H1 (cell line): ENCODE measurements at places on chromosomes 3 and 15.

- no peak for DNase-seq
Observed at GRCh38 chr15:60706145-60706544, 227.2 kb upstream of the ICE2 start.

GRCh38 chr3:125213364-125213755, 812 bp upstream of the SLC12A8 start:
- DNase-seq, result no peak

- no peak for DNase-seq
Observed at GRCh38 chr15:78347586-78348543, 7.7 kb downstream of the CRABP1 start.

DNA sequence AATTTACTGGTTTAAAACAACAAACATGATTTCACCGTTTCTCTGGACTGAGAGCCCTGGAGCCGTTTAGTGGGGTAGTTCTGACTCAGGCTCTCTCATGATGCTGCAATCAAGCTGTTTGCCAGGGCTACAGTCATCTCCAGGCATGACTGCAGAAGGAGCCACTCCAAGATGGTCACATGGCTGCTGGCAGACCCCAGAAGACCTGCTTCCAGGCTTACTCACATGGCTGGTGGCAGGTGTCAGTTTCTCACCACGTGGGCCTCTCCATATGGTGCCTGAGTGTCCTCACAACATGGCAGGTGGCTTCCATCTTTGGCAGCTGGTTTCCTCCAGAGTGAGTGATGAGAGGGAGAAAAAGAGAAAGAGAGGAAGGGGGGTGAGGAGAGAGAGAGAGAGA, 378.3 kb upstream of the RGMA start:
- no peak for DNase-seq

DNA sequence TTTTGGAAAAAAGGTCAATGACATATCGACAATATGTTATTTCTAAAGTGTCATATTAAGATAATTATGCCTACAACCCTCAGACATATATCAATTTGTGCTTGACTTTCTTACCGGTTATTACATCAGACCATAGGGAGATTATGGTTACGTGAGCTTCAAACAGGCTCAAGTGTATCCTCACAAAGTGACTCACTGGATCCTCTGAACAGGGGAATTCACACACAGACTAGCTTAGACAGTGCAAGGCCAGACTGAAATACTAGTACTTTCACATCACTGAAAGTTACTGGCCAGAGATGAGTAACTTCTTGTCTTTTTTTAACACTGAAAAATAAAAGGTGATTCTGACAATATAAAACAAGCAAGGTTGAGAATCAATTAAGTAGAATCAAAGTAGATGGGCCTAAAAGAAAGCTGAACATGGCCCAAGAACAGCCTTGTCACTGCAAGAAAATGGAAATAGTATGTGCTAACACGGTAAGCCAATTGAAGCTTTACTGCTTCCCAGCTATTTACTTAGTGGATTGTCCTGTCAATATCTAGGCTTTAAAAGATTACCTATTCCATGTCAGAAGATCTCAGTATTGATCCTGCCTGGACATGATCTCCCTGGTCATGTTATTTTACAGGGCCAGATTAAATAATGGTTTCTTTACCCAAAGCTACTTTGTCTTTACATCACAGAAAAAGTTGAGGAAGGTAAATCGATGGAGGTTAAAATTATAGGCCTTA, 848.6 kb downstream of the ROBO1 start:
- no peak for DNase-seq

GRCh38 chr3:46489875-46490274, 7.9 kb upstream of the RTP3 start:
- no peak for DNase-seq

DNA sequence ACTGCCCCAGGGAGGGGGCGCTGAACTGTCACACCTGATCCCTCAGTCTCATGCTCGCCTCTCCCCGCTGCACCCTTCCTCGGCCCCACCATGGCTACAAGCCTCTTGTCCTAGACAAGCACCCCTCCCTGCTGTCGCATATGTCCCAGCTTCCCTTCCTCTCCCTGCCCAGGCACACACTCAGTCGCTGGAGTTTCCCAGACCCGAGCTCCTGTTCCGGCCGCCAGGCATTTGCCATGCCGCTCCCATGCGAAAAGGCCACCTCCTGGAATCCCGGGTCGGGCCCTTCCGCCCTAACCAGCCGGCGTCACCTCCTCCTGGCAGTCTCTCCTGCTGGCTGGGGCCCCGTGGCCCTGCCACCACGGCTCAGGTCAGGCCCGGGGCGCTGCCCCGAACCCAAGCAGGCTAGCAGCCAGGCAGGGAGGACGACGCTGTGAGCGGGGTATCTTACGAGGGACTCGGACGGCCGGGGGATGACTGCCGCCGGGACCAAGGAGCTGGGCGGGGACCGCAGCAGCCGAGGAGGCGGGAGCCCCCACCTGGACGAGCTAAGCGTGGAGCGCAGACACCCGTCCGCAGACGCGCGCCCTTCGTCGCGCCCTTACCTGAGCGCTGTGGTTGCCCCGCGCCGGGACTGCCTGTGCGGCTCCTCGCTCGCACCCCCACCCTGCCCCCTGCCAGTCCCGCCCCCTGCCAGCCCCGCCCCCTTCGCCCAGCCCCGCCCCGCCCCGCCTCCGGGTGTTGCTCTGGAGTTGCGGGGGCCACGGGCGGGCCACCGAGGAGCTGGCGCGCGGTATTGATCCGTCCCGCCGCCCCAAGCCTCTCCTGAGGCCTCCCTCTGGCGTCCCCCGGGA, at the start of gene ALS2CL:
Gene ALS2CL (minus strand): TSS at position 642 of the 854 bp plus-strand sequence. CDS start 4,239 bp downstream, outside the sequence.
- DNase-seq, result no peak

DNA sequence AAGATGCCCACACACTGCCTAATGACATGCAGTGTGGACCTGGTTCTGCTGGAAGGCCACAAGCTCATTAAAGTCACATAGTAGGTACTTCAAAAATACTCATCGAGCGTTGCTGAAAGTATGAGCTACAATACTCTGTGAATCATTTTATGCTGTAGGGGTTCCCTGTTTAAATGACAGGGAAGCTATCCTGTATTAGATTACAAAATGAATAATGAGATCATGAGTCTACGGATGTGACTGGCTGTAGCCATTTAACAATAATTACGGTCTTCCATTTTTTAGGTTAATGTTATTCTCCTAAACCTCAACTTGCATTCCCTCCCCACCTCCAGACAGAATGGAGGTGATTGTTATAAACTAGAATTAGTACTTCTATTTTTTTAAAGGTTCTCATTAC, 128.2 kb upstream of the FAM3D start:
- DNase-seq, result no peak

DNA sequence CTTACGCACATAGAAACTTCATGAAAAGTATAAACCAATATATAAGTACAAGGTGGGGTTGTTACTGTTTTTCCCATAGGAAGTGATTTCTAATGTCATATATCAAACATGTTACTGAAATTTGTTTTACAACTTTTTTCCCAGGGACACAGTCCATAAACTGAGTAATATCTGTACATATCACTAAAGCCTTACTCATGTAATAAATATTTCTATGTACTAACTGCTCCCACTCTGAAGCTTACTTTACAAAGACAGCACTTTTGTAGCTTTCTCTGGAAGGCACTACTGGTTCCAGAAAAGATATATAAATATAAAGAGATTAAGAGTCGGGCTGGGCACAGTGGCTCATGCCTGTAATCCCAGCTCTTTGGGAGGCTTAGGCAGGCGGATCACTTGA, 91.7 kb downstream of the MYO5A start:
- no peak for DNase-seq

DNA sequence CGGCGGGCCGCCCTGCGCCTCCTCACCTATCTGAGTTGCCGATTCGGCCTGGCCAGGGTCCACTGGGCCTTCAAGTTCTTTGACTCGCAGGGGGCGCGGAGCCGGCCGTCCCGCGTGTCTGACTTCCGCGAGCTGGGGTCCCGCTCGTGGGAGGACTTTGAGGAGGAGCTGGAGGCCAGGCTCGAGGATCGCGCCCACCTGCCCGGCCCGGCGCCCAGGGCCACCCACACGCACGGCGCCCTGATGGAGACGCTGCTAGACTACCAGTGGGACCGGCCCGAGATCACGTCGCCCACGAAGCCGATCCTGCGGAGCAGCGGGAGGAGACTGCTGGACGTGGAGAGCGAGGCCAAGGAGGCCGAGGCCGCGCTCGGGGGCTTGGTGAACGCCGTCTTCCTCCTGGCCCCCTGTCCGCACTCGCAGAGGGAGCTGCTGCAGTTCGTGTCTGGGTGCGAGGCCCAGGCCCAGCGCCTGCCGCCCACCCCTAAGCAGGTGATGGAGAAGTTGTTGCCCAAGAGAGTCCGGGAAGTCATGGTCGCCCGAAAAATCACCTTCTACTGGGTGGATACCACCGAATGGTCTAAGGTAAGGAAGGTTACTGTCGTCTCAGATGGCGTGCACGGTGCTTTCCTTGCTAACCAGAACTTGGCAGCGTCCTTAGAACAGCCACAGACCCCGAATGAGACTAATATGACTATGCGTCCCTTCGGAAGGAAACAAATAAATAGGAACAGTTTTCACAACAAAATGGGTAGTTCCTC, 567 bp downstream of the TICRR start:
- no peak for DNase-seq

GRCh38 chr15:77749236-77749997, 116.7 kb upstream of the LINGO1 start:
- no peak for DNase-seq

DNA sequence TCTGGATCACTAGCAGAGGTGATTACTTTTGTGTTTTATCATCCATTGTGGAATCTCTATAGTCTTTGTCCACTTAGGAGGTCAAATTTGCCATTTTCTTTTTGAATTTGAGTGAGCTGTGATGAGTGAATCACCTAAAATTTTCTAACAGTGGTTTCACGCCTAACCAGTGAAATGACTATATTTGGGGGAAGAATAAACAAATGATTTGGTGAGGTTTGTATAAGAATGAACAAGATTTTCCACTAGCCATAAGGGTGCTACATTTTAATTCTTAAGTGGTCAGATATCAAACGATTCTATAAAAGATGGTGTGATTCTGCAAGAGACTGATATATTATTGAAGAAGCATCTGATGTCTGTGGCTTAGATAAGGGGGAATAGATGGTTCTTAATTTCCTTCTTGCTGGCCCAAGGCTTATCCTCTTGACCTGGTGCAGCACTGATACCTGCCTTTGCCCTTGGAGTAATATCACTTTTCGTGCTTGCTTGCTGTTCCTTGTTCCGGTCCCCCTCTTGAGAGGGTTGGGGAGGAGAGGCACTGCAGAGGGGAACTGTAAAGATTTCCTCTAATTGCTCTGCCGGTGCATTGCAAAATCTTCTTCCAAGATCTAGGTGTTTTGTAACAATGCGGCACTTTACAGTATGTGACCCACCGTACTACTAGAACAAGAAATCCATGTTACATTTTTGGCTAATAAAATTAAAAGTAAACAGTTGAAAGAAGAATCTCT, 14.5 kb downstream of the C3orf20 start:
- no peak for DNase-seq

DNA sequence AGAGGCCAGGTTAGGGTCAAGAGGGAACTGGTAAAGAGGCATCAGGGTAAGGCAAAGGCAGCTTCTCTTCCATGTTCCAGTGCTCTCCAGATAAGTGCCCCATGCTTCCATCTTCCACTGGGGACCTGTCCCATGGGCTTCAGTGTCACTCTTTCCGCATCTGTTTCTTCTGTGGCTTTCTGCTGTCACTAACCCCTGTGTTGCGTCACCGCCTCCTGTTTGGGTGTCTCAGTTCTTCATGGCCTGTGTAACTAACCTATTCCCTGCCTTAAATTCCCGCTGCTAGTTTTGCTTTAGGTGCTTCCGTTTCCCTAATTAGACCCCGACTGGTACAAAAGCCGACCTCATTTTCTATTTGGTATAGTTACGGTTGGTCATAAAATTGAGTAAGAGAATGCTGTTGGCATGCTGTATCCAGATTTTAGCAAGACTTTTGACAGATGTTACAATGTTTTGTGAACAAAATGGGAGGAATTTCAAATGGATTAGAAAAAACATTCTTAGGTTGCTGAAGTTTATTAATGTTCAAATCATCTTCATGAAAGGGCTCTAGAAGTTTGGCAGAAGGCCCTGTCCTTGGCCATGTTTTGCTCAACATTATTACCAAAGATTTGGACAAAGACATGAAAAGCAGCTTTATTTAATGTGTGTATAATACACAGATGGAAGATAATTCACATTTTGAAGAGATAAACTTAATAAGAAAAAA, 245.3 kb downstream of the BBX start:
- DNase-seq, result no peak

DNA sequence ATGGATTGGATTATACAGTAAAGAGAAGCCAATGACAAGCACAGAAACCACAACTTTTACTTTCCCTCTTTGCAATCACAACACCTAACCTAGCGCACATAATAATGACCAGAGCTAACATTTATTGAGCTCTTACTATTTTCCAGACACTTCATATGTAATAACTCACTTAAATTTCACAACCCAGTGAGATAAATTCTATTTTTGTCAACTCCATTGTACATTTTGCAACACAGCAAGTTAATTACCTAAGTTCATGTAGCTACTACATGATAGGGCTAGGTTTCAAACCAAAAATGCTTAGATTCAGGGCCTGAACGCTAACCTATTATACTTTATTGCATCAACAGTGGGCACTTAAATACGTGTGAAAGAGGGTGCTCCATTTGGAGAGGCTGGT, 89.5 kb downstream of the GADL1 start:
- DNase-seq, result no peak

DNA sequence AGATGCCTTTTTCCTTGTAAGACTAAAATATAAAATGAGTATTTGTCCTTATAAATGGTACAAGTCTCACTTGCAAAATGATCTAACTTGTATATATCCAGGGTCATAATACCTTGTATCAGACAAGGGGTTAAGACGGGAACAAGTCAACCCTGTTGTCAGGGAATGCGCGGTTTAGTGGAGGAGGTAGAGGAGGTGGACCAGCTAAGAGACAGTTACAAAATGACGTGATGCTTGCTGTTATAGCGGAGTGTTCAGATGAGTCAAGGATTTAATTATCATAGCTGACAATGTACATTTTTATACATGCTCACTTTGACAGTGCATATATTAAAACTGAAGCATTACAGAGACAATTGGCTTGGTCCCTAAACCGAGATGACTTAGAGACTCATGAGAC, 26.8 kb upstream of the KLHL25 start:
- DNase-seq, result no peak

- no peak for DNase-seq
Observed at GRCh38 chr3:138396752-138397410, 37.5 kb upstream of the ESYT3 start.

GRCh38 chr3:11820531-11821041, 26.1 kb downstream of the TAMM41 start:
- no peak for DNase-seq

GRCh38 chr15:67189326-67190051, 65.0 kb downstream of the AAGAB start:
- DNase-seq, result peak; percentile 37

- no peak for DNase-seq
Observed at GRCh38 chr3:24963762-24964625, 464.1 kb upstream of the RARB start.

- no peak for DNase-seq
Observed at GRCh38 chr3:15936312-15936711, 138.5 kb upstream of the ANKRD28 start.
